Left lung (tissue), 14 donors: ENCODE measurements at places on chromosomes 12 and 14.

DNA sequence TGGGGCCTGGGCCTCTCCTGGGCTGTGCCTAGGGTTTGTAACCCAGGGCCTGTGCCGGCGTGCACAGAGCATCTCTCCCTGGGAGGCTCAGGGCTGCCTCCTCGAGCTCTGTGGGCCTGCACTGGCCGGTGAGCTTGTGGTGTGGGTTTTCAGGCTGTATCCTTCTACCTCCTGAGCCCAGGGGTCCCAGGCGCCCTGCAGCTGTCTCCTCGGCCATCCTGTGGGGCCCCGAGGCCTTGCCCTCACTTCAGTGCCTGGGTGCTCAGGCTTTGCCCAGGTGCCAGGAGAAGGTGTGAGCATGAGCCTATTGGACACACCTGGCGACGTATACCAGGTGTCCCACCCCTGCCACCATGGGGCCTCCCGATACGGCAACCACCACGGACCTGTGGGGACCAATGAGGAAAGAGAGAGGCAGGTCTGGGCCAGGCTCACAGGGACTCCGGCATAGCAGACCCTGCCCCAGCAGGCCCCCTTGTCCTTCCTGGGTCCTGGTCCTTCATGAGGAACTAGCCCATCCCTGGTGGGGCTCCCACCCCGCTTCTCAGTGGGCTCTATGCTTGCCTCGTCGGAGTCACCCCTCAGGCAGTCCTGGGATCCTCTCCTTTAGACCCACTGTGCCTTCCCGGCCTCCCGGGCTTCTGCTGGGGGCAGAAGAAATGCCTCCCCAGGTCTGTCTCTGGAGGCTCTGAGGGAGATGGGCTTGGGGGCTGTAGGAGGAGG is 400.2 kb downstream of the TMEM121 start:
- no peak overlapping the region for H3K27ac ChIP-seq
- no peaks in the 10 kb centered on the region for H3K4me1 ChIP-seq
- H3K27me3 ChIP-seq = no peaks in the 10 kb centered on the region
- peak; percentile 28 for DNase-seq
- H3K4me3 ChIP-seq = no peak overlapping the region

GRCh38 chr12:113096675-113097461 is 38.7 kb downstream of the RASAL1 start:
- peaks cover 29% of the 10 kb centered on the region for H3K27me3 ChIP-seq
- H3K36me3 ChIP-seq = no peaks in the 10 kb centered on the region
- peaks cover 8% of the 10 kb centered on the region for H3K4me1 ChIP-seq
- H3K4me3 ChIP-seq = no peak overlapping the region

DNA sequence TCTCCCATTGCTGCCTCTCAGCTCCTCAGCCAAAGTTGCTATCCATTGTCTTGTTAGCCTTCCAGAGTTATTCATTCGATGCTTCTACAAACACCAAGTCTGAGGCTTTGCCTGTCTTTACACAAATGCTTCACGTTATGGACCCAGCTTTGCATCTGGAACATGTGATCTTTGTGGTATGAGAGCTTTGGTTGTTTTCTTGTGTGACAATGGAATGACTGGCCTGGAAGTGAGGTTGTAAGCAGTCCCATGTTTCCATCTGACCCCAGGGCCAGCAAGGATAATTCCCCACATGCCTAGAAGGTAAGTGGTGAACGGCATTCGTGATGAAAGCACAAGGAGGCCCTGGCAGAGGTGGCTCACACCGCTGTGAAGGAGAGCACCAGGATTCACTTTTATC is 866.7 kb upstream of the TMEM132C start:
- no peak overlapping the region for H3K27ac ChIP-seq
- no peaks in the 10 kb centered on the region for H3K4me1 ChIP-seq
- H3K27me3 ChIP-seq = no peaks in the 10 kb centered on the region
- no peak overlapping the region for H3K4me3 ChIP-seq
- H3K36me3 ChIP-seq = no peaks in the 10 kb centered on the region

DNA sequence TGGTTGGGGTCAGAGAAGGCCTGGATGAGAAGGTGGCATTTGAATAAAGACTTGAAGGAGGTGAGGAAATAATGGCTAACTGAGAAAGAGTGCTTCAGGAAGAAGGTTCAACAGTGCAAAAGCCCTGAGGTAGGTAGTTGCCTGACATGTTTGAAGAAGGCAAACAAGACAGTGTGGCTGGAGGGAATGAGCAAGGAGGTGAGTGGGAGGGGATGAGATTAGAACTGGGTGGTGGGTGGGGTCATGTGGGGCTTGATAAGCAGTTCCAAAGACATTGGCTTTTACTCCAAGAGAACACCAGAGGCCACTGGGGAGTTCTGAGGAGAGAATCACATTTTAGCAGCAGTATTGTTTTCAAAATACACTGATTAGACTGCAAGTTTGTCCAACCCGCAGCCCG is 50.5 kb downstream of the HSPB8 start:
- no peak overlapping the region for H3K27ac ChIP-seq
- no peaks in the 10 kb centered on the region for H3K27me3 ChIP-seq
- H3K36me3 ChIP-seq = no peaks in the 10 kb centered on the region
- H3K4me3 ChIP-seq = no peak overlapping the region

- H3K4me1 ChIP-seq = no peaks in the 10 kb centered on the region
- no peaks in the 10 kb centered on the region for H3K27me3 ChIP-seq
- H3K27ac ChIP-seq = no peak overlapping the region
- H3K36me3 ChIP-seq = no peaks in the 10 kb centered on the region
- H3K4me3 ChIP-seq = no peak overlapping the region
These were observed 1973.9 kb upstream of the FLRT2 start for GRCh38 chr14:83556065-83556464.

DNA sequence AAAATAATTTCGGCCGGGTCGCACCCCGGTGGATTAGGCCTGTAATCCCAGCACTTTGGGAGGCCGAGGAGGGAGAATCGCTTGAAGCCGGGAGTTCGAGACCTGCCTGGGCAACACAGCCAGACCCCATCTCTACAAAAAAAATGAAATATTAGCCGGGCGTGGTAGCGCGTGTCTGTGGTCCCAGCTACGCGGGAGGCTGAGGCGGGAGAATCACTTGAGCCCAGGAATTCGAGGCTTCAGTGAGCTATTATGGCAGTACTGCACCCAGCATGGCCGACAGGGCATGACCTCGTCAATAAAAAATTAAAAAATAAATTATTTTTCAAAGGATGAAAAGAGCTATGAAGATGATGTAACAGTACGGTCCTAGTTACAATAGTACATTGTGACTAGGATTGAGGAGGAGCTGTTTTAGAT is 523 bp downstream of the GTF2H3 start:
- H3K4me1 ChIP-seq = peaks cover 24% of the 10 kb centered on the region
- H3K27me3 ChIP-seq = no peaks in the 10 kb centered on the region
- H3K36me3 ChIP-seq = peaks cover 4% of the 10 kb centered on the region
- peak overlapping the region; percentile 40 for H3K27ac ChIP-seq
- peak overlapping the region; percentile 72 for H3K4me3 ChIP-seq

DNA sequence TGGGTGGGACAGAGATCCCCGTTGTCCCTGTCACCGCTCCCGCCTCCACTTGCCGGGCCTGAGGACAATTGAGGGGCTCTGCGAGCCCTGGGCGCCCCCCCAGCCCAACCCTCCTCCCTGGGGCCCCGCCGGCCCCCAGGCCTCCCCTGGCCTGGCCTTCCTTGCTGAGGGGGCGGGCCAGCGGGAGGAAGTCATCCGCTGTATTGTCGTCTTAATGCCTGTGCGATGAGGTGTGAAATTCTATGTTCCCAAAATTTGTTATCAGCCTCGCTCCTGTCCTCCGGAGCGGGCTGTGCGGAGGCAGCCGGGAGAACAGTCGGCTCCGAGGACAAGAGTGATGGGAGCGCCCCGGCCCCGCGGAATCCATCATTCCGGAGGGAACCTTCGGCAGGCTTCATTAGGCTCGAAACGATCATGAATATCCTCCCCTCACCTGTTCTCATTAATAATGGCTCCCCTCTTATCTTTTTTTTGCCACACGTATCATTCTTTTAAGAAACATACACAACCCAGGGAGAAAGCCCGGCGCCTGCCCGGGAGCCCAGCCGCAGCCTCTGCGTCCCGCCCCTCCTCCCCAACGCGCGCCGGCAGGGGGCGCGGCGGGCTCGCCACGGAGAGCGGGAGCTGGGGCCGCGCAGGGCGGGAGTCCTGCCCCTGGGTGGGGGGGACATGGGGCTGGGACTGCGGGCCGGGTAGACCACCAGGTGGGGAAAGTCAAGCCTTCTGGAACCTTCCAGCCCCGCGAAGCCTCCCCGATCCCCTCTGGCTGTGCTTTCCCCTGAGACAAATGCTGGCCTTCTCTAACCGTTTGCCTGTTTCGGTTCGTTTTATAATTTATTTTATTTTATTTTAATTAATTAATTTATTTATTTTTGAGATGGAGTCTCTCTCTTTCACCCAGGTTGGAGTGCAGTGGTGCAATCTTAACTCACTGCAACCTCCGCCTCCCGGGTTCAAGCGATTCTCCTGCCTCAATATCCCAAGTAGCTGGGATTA is 17.1 kb upstream of the DLK1 start:
- no peaks in the 10 kb centered on the region for H3K27me3 ChIP-seq
- H3K27ac ChIP-seq = no peak overlapping the region
- H3K4me1 ChIP-seq = no peaks in the 10 kb centered on the region
- peak; percentile 86 for DNase-seq
- H3K36me3 ChIP-seq = no peaks in the 10 kb centered on the region

GRCh38 chr12:131806674-131807073 is 21.5 kb upstream of the MMP17 start:
- H3K27ac ChIP-seq = no peak overlapping the region
- no peak for DNase-seq
- no peak overlapping the region for H3K4me3 ChIP-seq
- peaks cover 8% of the 10 kb centered on the region for H3K4me1 ChIP-seq

GRCh38 chr12:131012279-131013069 is 58.8 kb downstream of the ADGRD1 start:
- H3K4me1 ChIP-seq = no peaks in the 10 kb centered on the region
- H3K27me3 ChIP-seq = no peaks in the 10 kb centered on the region
- no peak for DNase-seq
- H3K4me3 ChIP-seq = no peak overlapping the region
- no peaks in the 10 kb centered on the region for H3K36me3 ChIP-seq
